Stromal cell of bone marrow (primary cell): ENCODE measurements at places on chromosomes 2 and 18.

GRCh38 chr2:207394812-207395534 lies 134.8 kb upstream of the CREB1 start:
- DNase-seq: peak; percentile 88

GRCh38 chr2:40284797-40285196 lies 167.1 kb downstream of the SLC8A1 start:
- DNase-seq: peak; percentile 54

DNA sequence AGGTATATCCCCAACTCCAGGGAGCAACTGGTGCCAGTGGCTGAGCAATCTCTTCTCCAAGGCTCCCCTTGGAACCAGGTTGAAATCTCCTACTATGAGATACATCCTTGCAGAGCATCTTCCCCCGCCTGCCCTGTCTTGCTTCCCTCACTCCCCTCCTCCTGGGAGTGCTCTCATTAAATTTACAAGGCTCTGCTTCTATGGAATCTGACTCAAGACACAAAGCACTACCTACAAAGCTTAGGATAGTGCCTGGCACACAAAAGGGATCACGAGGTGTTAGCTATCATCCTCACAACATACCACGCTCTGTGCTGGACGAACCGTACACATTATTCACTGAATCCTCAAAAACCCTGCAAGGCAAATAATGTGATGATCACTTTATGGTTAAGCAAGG lies 121.6 kb downstream of the GALNT14 start:
- no peak for DNase-seq

DNA sequence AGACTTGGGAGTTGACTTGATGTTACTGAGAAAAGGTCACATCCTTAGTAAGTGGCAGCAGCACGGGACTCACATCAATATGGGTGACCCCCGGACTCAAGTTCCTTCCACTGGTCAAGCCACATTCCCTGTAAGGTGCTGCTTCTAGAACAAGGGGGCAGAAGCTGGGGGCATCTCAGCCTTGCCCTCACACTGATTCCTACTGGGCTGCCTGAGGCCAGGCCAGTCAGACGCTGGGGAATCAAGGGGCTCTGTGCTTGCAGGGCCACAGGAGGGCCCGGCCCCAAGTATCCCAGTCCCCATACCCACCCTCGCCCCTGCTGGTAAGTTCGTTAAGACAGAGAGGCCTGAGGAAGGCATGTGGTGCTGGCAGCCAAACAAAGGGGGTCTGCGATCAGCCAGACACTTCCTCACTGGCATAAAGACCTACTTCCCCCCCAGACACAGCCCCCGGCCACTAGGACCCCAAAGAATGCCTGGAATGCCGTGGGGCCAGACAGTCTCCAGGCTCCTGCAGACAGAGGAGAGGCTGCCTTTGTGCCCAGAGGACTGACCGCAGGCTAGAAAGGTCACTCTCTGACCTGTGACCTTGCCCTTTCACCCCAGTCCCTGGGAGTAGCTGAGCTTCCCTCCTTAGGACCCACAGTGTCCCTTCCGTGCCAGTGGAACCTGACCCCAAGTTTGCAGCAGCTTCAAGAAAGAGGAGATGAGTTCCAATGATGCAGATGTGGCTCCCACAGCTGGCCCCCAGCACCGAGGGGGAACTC lies 83.6 kb downstream of the HS1BP3 start:
- DNase-seq: no peak

GRCh38 chr2:196365145-196365544 lies 193.8 kb upstream of the STK17B start:
- DNase-seq: no peak

DNA sequence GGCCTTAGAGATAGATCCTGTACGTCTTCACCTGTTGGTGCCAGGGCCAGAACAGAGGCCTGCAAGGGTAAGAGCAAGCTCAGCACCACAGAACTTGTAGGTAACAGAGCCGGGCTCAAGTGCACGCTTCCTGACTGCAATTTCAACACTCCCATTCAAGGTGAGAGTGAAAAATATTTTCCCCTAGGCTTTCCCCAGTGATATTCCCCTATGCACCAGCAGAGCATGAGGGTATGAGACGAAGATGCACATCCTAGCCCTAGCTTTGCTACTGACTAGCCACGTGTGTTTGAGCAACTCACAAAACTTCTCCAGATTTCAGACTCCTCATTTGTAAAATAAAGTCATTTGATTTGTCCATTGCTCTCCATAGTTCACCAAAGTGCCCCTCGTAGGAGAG lies 411.6 kb downstream of the ZNF521 start:
- DNase-seq: no peak

DNA sequence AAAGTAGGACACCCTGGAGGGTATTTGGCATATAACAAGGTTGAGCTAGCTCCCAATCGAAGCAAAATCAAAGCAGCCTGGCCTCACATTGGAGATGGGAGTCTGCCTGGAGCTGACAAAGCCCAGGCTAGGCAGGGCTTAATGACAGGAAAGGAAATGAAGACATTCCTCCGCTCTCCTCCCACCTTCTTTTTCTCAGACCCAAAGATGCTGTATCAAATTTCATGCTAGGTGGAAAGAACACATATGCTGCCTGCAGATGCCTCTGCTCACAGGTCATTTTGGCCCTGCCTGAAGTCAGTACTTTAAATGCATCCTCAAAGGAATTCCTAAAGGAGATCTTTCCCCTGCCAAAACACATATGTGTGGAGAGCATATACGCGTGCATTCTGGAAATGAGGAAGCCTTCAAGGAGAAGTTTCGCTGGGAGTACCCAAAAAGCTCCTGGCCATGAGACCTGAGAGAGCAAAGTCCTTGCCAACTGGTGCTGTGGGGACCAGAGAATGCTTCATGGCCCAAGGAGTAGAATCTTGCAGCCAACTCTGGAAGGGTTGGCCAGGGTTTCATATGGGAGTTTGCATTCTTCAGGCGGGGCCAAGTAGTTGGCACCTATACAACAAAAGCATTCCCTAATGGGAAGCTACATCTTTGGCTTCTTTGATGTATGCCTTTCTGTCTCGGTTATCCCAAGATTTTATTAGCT lies 88.0 kb downstream of the AQP4 start:
- DNase-seq: no peak

DNA sequence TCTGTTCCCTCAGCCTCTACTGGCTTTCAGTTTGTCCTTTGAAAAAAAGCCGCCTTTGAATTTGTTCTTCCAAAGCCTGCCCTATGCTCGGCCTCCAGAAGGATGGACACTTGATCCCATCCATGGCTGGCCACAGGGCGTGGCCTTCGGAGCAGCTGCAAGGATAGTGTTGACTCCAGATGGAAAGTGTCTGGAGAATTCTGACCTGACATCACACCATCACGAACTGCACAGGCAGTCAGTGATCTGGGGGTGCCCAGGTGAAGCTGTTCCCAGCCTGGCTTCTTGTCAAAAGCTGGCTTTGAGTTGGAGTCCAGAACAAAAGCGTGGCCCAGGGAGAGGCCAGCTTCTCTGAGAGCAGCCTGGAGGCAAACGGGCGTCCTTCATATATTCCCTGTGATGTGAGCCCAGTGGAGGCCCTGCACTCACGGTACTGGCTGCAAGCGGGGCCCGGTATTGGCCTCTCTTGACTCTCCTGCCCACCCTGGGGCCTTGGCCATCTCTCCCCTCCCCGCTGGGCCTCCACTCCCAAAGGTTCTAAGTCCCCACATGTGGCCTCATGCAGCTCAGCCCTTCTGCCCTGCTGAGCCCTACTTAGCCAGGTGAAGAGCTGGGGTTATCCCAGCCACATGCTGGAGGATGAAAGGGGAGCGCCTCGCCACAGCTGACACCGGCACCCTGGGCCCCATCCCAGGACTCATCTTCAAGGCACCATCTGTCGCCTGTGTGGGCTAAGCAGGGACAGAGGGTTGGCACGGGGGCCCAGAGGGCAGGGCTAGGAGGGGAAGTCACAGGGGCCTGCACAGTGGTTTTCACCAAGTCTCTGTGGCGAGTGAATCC lies 20.4 kb upstream of the ATOH8 start:
- DNase-seq: no peak

GRCh38 chr2:210429403-210430137 lies 47.0 kb downstream of the LANCL1 start:
- no peak for DNase-seq

DNA sequence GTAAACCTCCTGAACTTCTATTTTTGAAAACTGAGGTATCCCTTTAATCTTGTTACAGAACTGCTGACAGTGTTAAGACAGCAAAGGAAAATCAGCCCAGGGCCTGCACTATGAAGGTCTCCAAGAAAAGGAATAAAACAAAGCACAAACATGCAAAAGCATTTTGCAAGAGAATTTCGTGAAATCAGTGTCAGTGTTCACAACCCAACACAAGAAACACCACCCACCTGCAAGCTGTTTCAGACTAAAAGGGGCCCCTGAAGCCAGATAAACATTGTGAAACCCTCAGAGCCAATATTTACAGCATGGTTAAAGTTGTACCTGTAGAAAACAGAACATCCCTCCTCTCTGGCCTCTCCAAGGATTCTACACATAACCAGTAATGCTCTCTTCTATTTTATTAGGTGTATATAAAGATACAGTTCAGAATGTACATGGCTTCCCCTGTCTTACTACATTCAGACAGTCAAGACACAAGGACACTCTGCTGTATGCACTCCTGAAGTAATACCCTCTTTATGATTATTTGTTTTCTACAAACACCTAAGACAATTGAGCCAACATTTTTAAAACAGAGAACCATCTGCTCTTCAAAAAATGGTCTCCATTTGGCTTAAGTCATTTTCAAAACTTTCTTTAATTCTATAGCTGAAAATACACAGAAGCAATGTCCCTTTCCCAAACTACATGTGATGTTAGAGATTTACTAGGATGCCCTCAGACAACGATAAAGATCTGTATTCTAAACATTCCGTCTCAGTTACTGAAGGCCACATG lies 149.5 kb upstream of the ZFP36L2 start:
- DNase-seq: no peak

- DNase-seq: no peak
Measured at GRCh38 chr2:45889620-45890370, 238.3 kb downstream of the PRKCE start.

GRCh38 chr2:169329688-169330554 lies 32.4 kb downstream of the LRP2 start:
- DNase-seq: no peak

- DNase-seq: no peak
Measured at GRCh38 chr2:150679456-150680120, 192.1 kb upstream of the RND3 start.

GRCh38 chr2:7438855-7439254 lies 521.6 kb downstream of the RNF144A start:
- no peak for DNase-seq

- DNase-seq: no peak
Measured at GRCh38 chr18:24762511-24762910, 302.1 kb downstream of the HRH4 start.

DNA sequence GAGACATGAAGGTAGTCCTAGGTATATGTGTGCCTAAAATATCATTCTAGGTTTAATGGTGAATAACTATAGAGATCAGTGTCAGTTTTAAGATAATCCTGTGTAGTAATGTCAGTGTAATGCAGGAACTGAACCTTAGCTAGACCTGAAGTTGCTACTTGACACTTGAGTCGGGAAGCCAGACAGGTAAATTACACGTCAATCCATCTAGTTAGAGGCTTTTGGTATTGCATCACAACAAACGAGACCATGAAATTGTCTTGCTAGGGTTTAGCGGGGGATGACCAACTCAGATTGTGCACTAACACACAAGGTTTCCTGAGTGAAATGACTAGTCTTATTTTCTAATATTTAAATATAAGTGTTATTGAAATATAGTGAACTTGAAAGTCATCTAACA lies 2.0 kb downstream of the YPEL5 start:
- DNase-seq: no peak

- DNase-seq: peak; percentile 72
Measured at GRCh38 chr2:80496775-80497174, 192.2 kb upstream of the LRRTM1 start.

DNA sequence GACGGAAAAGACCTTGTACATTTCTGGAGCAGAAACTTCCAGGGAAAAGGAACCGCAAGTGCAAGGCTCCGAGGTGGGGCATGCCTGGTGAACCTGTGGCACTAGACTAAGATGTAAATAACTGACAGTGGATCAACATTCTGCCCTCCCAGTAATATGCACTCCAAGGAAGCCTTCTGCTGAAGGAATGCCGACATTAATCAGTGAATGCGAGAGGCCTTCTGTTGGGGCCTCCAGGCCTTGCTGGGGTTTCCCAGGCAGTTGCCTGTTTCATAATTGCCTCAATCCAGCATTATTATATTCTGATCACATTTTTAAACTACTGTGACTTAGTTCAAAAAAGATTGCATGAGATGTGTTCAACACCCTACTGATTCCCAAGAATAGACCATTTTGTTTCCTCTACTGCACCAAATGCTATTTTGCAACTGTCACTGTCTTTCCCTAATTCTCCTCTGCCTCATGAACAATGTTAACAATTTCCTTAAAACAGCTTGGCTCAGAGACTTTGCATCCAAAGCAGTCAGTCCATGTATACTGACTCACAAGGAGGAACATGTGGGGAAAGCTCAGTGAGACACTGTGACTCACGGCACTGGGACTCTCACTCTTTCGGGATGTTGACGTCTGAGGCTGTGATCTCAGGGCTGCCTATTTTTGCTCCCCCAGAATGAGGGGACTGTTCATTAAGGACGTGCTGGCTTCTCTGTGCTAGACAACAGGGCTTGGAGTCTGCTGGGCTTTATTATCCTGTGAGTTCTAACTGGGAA lies 10.5 kb upstream of the DSG2 start:
- peak; percentile 79 for DNase-seq

DNA sequence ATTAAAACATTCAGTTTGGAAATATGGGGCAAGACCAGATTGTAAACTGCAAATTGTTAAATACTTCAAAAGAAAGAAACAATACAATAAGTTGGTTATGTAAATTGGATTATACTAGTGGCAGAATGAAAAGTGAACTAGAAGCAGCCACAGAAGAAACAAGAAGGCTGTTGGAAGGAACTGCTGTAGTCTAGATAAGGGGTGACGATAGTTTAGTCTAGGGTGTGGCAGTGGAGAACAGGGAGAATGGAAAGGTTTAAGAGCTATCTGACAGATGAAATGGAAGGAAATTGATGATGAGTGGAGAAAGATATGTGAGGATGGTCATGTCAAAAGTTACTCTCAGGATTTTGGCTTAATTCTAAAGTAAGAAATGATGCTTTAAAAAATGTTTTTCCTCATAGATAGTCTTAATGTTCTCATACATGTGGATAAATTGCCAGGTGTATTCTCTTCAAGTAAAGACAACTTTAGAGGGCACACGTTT lies 179.7 kb downstream of the GPD2 start:
- no peak for DNase-seq

- peak; percentile 18 for DNase-seq
Measured at GRCh38 chr2:166230024-166230723, 102.4 kb upstream of the SCN1A start.

GRCh38 chr2:44777036-44777435 lies 164.5 kb upstream of the SIX3 start:
- DNase-seq: no peak

- no peak for DNase-seq
Measured at GRCh38 chr2:95328358-95329125, 31.4 kb downstream of the KCNIP3 start.

GRCh38 chr2:175111200-175111657 lies 56.8 kb downstream of the ATF2 start:
- peak; percentile 32 for DNase-seq

GRCh38 chr2:239462191-239462515 lies 61.3 kb upstream of the HDAC4 start:
- no peak for DNase-seq
